ENCODE measurements at places on chromosomes 5 and 9.

DNA sequence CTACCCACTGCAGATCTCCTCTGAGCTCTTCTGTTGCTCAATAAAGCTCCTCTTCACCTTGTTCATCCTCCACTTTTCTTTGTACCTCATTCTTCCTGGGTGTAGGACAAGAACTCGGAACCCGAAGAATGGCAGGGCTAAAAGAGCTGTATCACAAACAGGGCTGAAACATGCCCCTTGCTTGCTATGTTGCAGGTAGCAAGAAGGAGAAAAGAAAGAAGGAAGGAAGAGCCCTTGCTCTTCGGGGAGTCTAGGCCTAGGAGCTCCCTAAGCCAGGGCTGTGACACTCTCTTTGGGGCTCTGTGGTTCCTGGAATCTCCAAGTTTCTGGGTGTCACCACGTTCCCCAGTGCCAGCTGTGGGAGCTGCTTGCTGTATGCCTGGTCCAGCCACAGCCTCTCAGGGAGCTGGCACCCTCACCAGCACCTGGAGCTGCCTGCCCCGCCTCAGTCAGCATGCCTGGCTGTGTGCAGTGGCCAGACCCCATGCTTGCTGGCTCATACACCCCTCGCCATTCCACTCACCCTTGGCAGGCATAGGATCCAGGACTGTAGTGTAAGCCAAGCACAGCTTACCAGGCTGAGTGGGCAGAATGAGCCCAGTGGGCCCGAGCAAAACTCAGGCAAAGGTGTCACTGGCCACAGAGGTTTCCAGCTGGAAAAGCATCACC lies 274.8 kb upstream of the ADRA1B start:
- no peak for DNase-seq

GRCh38 chr9:90469435-90469834 lies 173.2 kb downstream of the DIRAS2 start:
- no peak for DNase-seq

GRCh38 chr5:150473673-150474358 lies 24.3 kb upstream of the RPS14 start:
- no peak for DNase-seq

DNA sequence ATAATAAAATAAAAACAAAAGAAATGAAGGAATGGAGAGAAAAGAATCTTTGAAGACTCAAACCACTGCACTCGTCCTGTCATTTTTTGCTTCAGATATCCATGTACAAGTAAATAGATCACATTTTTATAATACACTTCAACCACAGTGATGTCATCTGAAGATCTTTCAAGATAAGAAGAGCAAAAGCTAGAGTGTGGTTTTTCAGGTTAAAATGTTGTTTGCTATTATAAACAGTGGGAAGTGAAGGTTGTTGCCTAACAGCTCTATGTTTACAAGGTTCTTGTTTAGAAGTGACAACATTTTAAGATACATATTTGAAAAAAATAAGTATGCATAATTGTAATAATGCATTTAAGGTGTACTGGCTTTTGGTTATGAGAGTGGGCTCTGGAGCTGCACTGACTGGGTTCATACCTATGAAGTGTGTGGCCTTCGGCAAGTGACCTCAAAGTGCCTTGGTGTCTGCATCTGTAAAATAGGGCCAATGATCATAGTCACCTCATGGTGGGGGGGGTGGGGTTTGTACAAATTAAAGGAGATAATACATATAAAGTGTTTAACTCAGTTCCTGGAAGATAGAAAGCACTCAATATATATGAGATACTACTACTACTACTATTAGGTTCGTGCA lies 45.5 kb upstream of the IL7R start:
- DNase-seq: no peak

- DNase-seq: no peak
These were observed 4.1 kb upstream of the CCDC69 start for GRCh38 chr5:151227918-151228447.

- DNase-seq: no peak
These were observed 12.7 kb downstream of the CSF1R start for GRCh38 chr5:150073677-150074076.
